Stimulated activated CD4-positive, alpha-beta T cell treated with anti-CD3 and anti-CD28 coated beads, Interleukin-4, amount 100 ng/mL, for 4 hours (primary cell): ENCODE measurements at places on chromosomes 3 and 15.

DNA sequence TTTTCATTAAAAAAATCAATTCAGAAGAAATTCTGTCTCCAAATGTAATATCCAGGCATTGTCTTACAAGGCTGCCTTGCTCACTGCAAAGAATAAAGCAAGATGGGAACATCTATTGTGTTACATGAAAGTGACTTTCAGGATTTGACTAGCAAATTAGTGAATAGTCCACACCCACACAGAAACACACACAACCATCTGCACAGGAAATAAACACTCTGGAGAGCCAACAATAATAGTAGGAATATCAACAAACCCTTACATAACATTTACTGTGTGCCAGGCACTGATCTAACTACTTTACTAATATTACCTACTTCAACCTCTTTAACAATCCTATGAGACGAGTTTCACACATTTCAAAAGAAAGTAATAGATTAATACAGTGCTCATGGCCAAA lies 28.9 kb upstream of the ZNF385D start:
- no peak for DNase-seq

DNA sequence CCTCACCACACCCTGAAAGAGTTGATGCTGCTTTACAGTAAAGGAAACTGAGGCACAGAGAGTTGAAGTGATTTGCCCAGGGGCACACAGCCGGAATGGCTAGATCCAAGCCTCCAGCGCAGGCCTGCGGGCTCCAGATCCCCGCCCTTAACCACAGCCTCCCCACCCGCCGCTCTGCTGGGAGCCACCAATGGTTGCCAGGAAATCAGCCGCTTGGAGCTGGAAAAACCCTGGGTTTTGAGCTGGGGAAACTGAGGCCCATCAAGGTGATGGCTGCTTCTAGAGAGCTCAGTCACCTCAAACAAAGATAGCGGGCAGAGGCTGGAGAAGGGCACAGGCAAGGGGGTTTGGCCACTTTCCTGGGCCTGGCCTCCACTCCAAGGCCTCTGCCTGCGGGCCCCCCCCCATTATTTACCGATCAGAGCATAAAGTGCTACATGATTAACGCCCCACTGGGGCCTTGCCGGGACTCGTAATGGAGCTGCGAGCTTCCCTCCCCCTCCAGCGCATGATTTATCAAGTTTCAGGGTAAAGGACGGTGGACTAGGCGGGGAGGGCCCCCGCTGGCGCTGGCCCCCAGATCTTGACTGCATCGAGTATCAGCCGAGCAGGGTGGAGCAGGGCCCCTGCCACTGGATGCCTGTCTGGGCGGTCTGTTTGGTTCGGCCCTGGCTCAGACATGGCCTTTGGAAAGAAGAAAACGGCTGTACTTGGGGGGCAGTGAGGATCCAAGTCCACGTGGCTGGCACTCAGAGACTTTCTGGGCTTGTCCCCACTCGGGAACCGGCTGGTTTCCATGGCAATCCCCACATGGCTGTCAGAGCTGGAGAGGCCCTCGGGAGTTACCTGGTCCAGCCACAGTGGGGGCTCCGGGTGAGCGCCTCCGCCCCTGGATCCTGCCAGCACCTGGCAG lies 9.1 kb downstream of the PLXND1 start:
- DNase-seq, result no peak

GRCh38 chr3:2861920-2862319 lies 248.3 kb downstream of the IL5RA start:
- DNase-seq, result no peak

DNA sequence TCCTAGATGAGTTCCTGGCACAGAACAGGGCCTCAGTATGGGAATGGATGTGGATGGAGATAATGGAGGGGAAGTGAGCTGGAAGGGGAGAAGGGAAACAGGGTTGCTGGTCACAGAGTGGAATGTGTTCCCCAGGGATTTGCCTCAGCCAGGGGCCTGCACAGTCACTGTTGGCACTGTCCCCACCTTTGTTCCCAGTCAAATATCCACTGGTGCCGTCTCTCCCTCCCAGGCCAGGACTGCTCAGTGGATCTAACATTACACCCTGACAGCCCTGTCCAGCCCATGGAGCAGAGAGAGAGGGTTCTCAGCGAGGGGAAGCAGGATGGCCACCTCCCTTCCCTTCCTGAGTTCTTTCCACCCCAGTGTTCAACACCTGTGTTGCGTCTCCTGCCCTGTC lies 1.5 kb upstream of the PPP1R2 start:
- no peak for DNase-seq

DNA sequence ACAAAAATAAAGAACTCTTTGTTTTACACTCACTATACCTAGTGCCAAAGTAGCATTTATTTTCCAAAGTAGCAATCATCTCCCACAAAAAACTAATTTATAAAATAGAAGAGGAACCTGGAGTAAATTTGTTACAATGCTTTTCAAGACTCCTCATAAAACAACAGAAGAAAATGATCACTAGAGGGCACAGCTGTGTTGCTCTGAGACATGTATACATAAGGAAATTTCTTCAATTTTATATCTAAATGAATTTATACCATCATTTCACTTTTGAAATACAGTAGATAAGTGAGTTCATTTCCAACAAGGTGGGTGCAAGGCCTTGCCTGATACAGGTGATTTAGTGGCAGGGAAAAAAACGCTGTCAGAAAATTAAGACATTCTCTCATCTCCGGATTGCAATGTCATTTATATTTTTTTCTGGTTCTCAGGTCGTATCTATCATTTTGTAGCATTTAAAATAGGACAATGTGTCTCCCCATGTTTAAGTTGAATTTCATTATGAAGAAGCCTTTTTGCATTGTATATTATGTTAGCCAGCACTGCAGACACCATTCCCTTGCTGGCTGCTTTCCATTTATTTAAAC lies 25.3 kb upstream of the ARHGEF26 start:
- DNase-seq, result no peak

DNA sequence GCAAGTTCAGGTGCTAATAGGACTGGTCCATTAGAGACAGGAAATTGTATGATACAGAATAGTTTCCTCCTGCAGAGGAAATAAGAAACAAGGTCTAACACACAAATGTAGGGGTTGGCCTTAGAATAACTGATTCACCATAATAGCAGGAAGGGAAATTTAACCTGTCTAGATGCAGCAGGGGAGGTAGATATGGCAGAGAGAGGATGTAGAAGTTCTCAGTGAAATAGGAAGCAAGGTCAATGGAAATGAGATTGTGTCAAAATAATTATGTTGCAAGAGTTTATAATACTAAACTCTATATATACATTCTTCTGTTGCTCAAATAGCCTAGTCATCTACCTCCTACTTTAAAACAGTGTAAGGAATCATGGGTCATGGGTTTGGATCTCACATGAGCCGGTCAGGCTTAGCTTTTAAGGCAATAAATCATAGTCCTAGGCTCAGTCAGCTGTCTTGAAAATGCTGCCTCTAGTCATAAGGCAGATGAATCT lies 17.0 kb downstream of the BCL2A1 start:
- no peak for DNase-seq
